ENCODE measurements at places on chromosomes 4 and X.

DNA sequence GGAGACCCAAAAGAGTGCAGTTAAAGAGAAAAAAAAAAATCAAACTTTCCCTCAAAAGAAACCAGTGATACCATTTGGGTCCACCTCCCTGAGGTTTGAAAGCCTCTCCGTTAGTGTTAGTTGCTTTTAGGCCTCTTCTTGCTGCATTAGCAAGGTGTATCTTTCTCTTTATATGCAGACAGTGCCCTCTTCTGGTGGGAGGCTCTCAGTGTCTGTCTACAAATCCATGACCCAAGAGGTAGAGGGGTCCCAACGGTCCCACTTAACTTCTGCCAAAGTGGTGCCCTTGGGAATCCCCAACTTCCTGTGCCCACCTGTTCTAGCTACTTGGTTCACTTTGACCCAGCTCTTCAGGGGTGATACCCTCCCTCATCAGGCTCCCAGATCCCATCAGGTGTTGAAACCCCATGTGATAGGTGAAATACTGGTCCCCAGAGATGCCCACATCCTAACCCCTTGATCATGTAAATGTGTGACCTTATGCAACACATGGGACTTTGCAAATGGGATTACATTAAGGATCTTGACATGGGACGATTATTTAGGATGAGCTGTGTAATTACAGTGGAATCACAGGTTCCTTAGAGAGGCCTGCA, 63.7 kb upstream of the CD99 start:
- DNase-seq = no peak

GRCh38 chr4:144590020-144590419, 55.9 kb upstream of the HHIP start:
- DNase-seq = no peak

- peak; percentile 56 for DNase-seq
These were observed 4.9 kb upstream of the WDFY3 start for GRCh38 chr4:84971319-84971932.

DNA sequence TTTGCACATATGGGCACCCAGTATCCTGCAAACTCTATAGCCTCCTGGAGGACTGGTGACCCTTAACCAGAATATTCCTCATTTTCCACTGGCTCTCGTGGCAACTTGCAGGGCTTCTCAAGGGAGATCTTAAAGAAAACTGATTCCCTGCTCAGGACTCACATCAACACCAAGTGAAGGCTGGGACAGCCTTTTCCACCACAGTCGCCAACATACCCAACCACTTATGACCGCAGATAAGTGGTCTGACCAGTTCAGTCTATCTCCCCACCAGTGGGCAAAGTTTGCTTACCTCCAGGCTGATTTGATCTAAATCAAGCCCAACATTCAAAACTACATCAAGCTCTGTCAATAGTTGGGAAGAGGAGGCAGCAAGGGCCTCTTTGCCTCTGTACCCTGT, 289.3 kb upstream of the GATB start:
- DNase-seq = no peak

- no peak for DNase-seq
These were observed 192.7 kb downstream of the GASK1B start for GRCh38 chr4:157980158-157980557.

- DNase-seq = no peak
These were observed 64.3 kb upstream of the FTHL17 start for GRCh38 chrX:31136144-31136611.

DNA sequence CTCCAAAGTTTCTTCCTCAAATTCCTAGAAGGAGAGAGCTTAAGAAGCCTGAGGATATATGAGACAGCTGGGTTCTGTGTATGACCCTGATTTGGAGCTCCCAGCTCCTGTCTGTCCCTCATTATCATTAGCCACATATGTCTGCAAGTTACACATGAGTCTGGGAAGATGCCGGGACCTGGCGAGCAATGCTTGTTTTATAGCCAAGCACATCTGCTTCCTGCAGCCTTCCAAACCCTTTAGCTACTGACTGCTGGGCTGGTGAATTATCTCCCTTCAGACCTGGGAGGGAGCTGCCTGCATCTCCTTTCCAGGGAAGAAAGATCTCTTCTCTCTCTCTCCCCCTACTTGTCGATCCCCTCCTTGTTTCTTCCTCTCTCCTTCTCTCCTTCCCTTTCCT, 556.7 kb upstream of the BOD1L1 start:
- DNase-seq = no peak

DNA sequence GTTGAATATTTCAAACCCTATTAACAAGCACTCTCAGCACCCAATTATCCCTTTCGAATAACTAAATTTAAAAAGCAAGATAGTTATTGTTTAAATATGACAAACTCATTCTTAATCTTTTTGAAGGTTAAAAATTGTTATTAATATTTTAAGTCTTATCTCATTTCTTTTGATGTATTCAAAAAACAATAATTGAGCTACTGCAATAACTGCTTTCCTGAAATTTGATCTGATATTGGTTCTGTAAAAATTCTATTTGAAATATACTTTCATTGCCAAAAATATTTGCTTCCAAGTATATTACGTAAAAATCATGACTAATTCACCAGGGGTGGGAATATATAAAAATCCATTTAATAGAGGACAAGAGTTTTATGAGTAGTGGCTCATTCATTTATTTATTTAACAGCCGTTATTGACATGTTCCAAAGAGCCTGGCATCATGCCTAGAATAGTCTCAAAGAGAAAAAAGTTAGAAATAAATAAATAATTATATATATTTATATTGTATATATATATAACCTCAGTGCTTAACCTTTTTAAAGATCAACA, 34.4 kb downstream of the GLRA3 start:
- DNase-seq = no peak

GRCh38 chr4:162232349-162232748, 68.5 kb upstream of the FSTL5 start:
- no peak for DNase-seq

DNA sequence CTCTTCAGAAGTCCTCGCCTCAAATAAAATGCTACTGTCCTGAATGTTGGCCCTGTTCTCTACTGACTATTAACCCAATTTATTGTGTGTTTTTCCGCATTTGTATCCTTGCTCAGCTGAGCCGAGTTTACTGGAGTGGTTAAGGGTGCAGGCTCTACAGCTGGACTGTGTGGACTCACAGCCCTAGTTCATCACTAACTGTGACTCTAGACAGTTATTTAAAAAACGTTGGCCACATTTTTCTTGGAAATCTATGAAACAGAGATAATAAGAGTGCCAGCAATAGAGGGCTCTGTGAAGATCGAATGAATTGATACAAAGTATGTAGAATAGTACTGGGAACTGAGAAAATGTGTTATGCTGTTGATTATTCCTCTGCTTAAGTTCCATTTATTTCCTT, 2.9 kb upstream of the GUF1 start:
- no peak for DNase-seq

- no peak for DNase-seq
These were observed 6.2 kb downstream of the RTL5 start for GRCh38 chrX:72125331-72126047.

DNA sequence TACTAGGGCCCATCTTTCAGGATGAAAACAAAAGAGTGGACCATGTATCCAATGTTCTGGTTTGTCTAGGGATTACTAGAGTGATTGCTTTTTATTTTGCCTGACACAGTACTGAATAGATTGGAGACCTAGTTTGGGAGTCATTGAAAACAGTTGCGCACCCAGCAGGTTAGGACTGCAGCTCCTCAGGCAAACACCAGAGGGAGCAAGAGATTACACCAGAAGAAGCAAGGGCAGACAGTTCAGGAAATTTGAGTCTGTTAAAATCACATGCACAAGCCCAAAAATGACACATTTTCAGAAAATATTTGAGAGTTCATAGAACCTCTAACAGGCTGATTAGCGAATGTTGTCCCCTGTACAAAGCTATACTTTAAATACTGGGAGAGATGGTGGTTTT, 55.6 kb downstream of the CYLC1 start:
- peak; percentile 5 for DNase-seq

- DNase-seq = no peak
These were observed 67.6 kb upstream of the SLC7A3 start for GRCh38 chrX:70998411-70999027.

DNA sequence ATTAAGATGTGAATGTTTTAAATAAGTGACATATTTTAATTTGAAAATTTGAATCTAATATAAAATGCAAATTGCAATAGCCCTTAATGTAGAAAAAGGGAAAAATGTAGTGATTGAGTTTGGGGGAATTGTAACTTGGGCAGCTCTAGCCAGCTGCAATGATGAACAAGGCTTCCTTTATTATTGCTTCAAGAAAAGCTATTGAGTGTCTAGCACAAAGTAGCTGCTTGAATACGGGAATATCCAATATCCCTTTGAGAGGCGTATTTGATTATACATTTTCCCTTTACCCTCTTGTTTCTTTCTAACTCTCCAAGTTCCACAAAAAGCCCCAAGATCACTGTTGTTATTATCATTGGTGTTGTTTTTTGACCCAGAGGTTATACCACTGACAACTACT, 21.8 kb downstream of the IL1RAPL1 start:
- no peak for DNase-seq

- no peak for DNase-seq
These were observed 99.8 kb upstream of the NOCT start for GRCh38 chr4:138915756-138916155.

DNA sequence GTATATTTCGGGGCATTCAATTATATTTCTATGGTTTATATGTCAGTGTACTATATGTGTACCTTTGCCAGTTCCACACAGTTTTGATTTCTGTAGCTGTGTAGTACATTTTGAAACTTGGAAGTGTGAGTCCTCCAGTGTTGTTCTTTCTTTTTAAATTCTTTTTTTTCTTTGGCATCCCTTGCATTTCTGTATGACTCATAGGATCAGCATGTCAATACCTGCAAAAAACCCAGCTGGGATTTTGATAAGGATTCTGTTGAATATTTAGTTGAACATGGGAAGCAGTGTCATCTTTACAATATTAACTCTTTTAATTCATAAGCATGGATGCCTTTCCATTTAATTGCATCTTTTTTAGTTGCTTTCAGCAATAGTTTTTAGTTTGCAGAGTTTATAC, 100.0 kb downstream of the SH3BGRL start:
- no peak for DNase-seq

GRCh38 chr4:111040904-111041303, 418.0 kb upstream of the PITX2 start:
- no peak for DNase-seq

- DNase-seq = no peak
These were observed 112.5 kb upstream of the BMP3 start for GRCh38 chr4:80918004-80918403.

- DNase-seq = no peak
These were observed 76.8 kb downstream of the JAKMIP1 start for GRCh38 chr4:6123541-6123940.

DNA sequence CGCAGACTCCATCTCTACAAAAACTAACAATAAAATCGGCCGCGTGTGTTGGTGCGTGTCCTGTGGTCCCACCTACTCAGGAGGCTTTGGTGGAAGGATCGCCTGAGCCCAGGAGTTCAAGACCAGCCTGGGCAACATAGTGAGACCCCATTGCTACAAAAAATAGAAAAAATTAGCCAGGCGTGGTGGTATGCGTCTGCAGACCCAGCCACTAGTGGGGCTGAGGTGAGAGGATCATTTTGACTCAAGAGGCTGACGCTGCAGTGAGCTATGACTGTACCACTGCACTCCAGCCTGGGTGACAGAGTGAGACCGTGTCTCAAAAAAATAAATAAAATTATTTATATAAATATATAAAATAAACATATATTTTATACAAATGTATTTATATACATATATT, 22.3 kb downstream of the ASMTL start:
- DNase-seq = no peak

DNA sequence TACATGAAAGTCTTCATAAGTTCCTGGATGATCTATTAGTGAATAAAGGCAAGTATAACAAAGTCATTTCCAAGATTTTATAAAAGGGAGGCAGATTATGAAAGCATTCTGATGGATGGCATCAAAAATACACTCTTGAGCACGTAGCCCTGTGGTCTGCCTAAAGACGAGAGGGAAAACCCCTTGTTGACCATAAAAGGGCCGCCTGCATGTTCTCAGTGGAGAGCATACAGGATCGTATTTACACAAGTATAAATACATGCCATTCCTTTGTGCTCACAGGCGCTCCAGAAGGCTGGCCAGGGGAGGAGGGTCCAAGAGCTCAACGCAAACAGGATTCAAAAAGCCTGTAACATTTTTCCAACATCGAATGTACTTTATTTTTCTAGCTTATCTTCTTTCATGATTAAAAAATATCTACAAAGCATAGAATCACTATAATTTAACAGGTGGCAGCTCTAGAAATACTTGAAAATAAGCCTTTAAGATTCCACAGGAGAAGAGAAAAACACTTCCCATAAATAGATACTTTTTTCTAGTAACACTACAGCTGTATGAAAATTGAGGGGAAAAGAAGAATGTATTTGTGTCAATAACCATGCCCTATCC, 29.6 kb downstream of the PDGFC start:
- DNase-seq = no peak

DNA sequence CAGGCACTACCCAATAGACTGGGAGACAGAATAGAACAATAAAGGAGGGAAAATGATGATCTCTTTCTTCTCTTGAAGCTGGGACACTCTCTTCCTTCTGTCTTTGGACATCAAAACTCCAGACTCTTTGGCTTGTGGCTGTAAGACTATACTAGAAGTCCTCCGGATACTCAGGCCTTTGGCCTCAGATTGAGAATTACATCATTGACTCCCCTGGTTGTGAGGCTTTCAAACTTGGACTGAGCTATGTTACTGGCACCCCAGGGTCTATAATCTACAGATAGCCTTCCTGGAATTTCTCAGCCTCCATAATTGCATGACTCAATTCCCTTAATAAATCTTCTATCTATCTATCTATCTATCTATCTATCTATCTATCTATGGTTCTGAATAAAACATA, 294.2 kb upstream of the CT83 start:
- no peak for DNase-seq

GRCh38 chrX:14363728-14364127, 165.6 kb upstream of the GLRA2 start:
- no peak for DNase-seq

DNA sequence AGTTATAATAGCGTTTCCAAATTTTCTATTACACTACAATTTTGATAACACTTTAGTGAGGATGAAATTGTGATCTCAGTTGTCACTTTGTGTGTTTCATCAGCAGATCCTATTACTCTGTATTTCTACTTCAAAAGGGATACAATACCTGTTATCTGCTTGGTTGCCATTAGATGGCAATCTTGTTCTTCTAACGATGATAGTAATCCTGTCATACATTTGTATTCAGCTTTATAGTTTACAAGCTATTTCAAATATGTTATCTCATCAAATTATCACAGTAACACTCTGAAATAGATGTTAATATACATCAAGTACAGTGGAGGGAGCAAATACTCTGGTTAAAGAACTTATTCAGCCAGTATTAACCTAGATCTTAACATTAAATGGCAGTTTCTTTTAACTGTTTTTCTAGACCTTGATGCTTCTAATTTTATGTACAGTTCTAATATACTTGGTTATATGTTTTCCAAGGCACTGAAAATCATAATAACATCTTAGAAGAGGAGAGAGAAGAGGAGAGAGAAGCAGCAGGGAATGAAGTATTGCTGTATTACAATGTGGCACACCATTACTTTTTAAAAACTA, 292.0 kb downstream of the CCSER1 start:
- DNase-seq = peak; percentile 31

DNA sequence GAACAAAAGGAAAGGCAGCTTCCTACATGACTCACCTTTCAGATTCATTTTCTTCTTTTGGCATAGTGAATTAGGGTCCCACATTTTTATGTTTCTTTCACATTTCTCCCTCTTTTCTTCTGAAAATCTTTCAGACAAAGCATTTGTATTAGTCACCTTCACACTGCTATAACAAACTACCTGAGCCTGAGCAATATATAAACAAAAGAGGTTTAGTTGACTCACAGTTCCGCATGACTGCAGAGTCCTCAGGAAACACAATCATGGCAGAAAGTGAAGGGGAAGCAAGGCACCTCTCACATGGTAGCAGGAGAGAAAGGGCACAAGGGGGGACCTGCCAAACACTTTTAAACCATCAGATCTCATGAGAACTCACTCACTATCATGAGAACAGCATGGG, 36.9 kb downstream of the MAGEA9 start:
- DNase-seq = no peak

Measured in SW 1271 (cell line).